ENCODE measurements at places on chromosomes 1 and 21.

GRCh38 chr1:109476825-109477224, 6.9 kb upstream of the ATXN7L2 start:
- no peak for DNase-seq

- no peak for DNase-seq
These were observed 39.0 kb upstream of the PPM1J start for GRCh38 chr1:112754116-112754628.

DNA sequence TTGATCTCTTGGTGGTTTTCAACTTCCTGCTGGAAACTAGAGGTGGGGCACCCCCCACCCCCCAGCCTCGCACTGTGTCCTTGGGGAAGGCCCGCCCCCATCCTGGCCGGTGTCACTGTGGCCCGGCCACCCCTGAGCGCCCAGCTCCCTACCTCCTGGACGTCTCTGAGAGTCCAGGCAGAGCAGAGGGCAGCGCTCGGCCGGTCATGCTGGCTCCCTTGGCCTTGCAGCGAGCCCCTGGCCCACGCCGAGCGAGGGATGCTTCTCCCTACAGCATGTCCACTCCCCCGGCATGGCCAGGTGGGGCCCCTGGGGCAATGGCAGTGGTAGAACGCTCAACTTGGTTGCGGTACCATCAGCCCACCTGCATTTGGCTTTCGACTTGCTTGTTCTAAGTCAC, 28.7 kb upstream of the TRAPPC10 start:
- DNase-seq: no peak

- no peak for DNase-seq
These were observed 159.2 kb downstream of the DYRK1A start for GRCh38 chr21:37525810-37526209.

DNA sequence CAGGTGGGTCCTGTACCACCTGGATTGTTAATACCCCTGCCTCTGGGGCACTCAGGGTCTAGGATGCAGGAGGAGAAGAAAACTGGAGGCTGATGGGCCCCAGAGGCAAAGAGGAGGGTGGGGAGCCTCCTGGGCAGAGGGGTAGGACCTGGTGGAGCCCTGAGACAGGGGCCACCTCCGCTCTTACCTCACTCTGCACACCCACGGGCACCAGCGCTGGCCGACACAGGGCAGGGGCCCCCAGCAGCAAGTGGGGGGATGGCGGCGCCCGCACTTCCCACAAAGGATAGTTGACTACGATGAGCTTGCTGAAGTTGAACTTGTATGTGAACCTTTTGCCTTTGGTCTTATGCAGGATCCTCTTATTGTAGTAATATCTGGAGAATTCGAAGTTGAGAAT, 1.1 kb downstream of the ETV3L start:
- no peak for DNase-seq

DNA sequence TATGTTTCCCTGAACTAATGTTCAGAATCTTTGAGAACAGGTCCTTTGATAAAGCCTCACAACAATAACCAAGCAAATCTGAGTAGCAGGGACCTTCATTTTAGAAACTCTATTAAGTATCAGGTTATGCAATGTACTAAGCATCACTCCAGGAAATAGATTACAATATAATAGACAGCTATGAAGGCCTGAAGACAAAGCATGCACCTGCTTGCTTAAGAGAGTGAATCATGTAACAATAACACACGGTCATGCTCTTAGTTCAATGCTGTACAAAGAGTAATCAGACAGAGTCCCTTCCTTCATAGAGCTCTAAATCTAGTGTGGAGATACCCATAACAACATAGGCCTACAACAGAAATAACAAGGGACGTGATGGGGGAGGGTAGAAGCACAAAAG, 8.1 kb upstream of the CMPK1 start:
- no peak for DNase-seq

GRCh38 chr1:183817576-183818288, 12.8 kb downstream of the RGL1 start:
- DNase-seq: no peak

DNA sequence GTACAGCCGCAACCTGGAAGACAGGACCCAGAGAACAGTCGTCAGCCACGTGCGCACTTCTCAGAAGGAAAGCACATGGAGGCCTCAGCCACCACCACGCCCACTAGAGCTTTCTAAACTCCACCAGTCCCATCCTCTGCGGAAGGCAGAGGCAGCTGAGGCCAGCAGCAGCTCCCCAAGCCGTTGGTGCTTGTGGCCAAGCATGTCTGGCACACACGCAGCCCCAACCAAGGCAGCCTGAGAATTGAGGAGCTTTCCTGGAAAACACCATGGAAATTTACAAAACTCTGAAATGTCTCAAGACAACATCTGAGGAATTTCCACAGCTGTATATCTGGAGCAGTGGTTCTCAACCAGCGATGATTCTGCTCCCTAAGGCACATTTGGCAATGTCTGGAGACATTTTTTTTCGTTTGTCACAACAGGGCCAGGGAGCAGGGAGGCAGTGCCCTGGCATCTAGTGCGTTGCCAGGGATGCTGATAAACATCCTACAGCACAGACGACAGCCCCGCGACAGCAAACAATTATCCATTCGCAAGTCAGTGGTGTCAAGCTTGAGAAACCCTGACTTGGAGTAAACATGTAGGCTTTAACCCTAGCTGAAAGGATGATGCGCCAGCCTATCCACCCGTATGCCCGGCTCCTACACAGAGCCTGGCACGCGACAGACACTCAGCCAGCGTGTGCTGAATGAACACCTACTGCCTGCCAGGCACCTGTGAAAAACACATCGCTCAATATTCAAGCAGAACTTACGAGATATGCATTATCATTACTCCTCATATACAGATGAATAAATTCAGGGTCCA, 24.7 kb downstream of the NPHP4 start:
- no peak for DNase-seq

DNA sequence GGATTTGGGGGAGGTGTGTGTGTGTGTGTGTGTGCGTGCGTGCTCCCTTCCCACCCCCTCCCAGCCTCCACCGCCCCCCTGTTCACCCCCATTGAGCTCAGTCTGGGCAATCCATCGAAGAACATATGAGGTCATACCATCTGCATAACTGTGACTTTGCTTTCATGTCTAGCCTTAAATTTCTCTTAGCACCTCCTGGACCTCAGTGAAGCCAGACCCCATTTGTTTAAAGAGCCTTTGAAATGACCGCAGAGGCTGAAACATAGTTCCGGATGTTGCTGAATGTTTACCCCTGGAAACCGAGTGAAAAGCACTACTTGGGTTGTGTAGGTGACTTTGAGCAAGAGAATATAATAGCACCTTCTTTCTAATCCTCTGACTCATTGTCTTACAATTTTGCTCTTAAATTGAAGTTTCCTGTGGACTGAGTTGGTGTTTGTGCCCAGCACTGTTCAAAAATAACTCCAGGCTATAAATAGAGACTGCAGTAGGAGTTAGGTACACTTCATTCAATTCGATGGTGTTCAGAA, 75.4 kb downstream of the UBE4B start:
- no peak for DNase-seq

Measured in NCI-H446 treated with DMSO at 0.1 percent for 48 hours (cell line).